ENCODE measurements at places on chromosomes 1 and 21.

- no peak for DNase-seq
Measured at GRCh38 chr1:244289991-244290785, 161.5 kb downstream of the ADSS2 start.

DNA sequence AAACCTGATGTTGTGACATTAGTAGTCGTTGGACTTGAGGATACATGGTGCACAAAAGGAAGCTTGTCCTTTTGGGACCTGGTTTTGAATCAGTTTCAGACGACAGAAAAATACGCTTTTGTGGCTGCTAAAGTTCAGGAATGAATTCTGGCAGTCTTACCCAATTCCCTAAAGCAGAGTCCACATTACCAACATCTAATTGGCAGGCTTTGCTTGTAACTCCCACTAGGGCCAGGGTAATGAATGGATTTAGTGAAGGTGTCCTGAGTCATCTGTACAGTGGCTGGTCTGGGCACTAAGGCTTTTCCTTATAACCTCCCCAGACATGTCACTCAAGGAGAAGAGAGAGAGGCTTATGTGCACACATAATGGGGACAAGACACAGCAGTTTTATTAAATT, 66.2 kb upstream of the RNPC3 start:
- DNase-seq, result peak; percentile 24

- DNase-seq, result peak; percentile 57
Measured at GRCh38 chr1:101293461-101294051, 56.7 kb downstream of the S1PR1 start.

DNA sequence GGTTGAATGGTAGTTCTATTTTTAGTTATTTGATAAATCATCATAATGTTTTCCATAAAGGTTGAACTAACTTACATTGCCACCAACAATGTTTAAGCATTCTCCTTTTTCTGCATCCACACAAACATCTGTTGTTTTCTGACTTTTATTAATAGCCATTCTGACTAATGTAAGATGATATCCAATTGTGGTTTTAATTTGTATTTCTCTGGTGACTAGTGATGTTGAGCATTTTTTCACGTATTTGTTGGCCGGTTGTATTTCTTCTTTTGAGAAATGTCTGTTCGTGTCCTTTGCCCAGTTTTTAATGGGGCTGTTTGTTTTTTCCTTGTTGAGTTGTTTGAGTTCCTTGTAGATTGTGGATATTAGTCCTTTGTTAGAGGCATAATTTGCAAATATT, 24.6 kb upstream of the SLC35F3 start:
- DNase-seq, result no peak

DNA sequence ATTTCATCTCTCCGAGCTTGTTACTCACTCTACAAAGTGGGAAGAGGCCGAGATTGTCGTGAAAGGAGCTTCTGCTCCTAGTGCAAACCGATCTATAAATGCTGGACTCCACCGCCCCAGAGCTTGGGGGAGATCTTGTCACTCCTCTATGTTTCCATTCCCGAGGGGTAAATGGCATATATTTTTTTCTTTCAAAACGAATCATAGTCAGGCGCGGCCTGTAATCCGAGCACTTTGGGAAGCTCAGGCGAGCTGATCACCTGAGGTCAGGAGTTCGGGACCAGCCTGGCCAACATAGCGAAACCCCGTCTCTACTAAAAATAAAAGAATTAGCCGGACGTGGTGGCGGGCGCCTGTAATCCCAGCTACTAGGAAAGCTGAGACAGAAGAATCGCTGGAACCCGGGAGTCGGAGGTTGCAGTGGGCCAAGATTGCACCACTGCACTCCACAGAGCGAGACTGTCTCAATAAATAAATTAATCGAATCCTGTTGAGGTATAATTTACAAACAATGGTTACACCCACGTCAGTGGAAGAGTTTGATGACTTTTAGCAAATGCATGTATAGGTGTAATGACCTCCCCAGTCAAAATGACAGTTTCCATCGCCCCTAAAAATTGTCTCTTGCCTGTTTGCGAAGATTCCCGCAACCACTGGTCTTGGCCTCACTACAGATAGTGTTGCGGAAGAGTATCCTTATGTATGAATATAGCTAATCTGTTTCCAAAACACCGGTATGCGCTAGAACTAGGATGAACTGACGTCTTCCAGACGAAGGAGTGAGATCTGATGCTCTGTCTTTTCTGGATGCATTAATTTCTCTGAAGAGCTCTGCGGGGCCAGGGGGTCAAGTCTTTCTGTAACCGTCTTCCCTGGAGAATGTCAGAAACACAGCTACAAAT, 840 bp upstream of the HEATR1 start:
- no peak for DNase-seq

DNA sequence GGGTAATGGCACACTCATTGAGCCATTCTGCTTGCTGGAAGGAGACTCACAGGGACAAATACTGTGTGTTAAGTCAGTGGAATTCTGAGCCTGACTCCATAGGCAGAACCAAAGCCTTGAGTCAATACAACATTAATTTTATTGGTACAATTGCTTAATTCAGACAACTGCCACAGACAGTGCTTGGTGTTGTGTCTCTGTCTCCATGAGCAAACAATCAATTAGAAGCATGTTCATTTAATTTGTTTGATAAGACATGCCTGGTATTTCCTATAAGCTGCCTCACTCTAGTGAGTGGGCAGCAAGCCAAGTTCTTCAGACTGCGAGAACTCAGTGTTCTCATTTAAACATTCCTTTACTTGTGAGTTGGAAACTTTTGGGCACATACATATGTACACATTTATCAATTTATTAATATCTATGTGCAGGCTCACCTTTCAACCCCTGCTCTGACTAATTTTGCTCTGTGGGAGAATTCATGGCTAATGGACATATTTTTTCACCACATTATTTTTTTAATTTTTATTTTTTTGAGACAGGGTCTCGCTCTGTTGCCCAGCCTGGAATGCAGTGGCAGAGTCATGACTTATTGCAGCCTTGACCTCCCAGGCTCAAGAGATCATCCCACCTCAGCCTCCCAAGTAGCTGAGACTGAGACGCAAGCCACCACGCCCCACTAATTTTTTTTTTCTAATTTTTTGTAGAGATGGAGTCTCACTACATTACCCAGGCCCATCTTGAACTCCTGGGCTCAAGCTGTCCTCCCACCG, 4.5 kb upstream of the SRSF10 start:
- peak; percentile 81 for DNase-seq

- no peak for DNase-seq
Measured at GRCh38 chr1:179824265-179824664, 53.3 kb downstream of the TOR1AIP2 start.

DNA sequence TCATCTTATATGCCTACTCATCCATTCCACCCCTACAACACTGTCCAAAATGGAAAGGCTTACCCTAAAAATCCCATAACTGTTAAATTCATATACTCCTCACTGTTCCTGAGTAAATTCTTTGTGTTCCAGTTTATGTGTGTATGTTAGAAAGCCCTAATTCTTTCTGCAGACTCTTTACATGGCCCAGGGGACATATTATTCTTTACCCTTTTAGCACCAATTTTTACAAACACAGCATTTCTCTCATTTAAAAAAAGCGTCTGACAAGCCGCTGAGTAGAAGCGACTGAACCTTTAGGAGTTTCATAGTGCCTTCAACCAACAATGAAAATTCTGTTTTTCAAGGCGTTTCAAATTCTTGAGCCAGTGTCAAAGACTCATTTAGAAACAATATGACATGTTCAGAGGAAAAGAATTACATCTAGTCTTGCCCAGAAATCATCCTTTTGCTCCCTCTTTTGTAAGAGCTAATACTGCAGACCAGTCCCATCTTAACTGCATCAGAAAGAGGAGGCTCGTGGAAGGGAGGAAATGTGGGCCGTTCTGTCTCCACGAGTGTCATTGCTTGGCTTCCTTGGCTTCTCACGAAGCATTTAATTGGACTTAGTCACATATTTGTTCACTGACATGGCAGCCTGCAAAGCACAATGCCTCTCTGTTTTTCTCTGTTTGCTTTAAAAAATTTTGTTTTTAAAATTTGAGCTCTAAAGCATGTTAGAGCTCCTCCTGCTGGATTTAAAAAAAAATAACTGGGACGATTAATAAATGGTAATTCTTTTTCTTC, 21.3 kb upstream of the C1orf105 start:
- DNase-seq, result peak; percentile 98

- DNase-seq, result no peak
Measured at GRCh38 chr1:236155841-236156503, 13.6 kb downstream of the GPR137B start.

GRCh38 chr1:96882096-96882495, 160.5 kb downstream of the PTBP2 start:
- peak; percentile 10 for DNase-seq

DNA sequence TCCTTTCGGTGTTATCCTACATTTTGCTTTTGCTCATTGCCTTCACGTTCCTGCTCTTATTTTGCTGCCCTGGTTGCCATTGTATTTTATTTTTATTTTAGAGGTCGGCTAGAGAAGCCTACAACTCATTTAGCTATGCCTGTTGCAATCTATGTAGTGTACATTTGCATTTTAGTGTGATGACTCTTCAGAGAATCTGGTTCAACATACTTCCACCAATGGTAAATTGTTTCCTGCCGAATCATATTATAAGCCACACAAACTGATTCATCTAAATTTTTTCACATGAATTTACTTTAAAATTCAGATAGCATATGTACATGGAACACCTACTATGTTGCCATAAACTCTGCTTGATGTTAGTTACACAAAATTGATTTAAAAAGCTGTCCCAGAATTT, 1596.9 kb downstream of the PLA2G4A start:
- peak; percentile 23 for DNase-seq

GRCh38 chr1:1594602-1595260, 5.2 kb downstream of the FNDC10 start:
- DNase-seq, result no peak

DNA sequence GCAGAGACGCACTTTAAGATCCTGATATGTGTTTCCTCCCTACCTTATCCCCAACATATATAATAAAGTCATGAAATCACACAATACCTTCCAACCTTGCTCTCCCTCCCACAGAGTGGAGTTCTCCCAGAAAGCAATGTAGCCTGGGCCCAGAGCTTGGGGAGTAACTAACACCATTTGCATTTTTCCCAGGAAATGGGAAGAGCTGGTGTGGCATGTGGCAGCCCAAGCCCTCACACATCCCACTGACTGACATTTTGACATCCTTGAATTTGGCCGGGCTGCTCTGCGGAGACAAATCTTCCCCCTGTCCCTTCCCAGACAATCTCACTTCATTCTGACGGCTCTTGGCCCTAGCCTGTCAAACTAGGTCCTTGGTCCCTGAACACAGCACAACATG, 37.0 kb upstream of the ATP2B4 start:
- DNase-seq, result no peak
